ENCODE measurements at places on chromosomes 12 and 14. TPM values are rescaled to one million over a fixed set of nuclear protein-coding genes. Genes with fewer than 3 reads are reported as not detected.

DNA sequence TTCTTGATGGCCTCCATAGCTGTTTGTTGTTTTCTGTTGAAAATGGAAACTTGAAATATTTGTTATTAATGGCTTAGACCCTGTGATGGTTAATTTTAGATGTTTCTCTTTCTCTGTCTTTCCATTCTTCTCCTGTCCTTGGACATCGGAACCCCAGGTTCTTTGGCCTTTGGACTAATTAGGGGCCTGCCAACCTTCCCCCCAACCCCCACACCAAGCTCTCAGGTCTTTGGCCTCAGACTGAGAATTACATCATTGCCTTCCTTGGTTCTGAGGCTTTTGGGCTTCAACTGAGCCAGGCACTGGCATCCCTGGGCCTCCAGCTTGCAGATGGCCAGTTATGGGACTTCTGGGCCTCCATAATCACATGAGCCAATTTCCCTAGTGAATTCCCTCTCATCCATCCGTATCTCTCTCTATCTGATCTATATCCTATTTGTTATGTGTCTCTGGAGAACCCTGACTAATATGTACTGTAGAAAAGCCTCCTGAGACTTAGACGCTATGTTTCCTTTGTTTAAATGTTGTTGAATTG lies 71.6 kb downstream of the FGD4 start:
- DNase-seq, result no peak

GRCh38 chr12:1413930-1414329 lies 180.5 kb downstream of the FBXL14 start:
- DNase-seq, result no peak

GRCh38 chr14:40312296-40312695 lies 880.1 kb upstream of the FBXO33 start:
- no peak for DNase-seq

GRCh38 chr12:105229371-105229770 lies 6.6 kb downstream of the APPL2 start:
- no peak for DNase-seq

DNA sequence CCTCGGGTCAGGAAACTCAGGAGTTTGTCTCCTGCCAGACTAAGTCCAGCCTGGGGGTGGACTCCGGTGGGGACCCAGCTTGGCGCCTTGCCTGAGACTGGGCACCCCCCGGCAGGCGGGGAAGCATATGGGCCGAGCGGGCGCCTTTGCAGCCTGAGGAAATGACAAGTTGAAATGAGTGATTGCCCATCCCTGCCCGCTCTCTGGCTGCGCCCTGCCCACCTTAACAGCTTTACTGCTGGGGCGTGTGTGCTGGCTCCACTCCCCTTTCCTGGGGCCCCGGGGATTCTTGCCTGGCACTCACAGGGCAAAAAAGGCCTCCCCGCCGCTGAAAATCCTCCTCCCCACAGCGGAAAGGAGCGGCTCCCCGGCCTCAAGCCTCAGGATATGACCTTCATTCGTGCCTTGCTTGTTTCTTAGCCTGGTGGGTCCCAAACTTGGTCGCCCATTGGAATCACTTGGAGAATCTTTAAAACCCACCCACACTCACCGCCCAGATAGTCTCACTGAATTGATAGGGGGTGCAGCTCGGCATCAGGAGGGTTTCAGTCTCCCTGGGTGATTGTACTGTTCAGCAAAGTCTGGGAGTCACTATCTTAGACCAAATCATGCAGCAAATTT lies 1.5 kb downstream of the RFLNA start:
- DNase-seq, result no peak

GRCh38 chr14:99155173-99156089 lies 116.6 kb downstream of the BCL11B start:
- no peak for DNase-seq

- DNase-seq, result no peak
Measured at GRCh38 chr14:22122227-22122818, 448.7 kb upstream of the OR4E1 start.

The SDSL gene
- 5.5 TPM for polyA plus RNA-seq

The CLEC1B gene
- 2.5 TPM for polyA plus RNA-seq

The SUSD6 gene
- 23.6 TPM for polyA plus RNA-seq

The INSM2 gene
- polyA plus RNA-seq, result not detected

The PLXNC1 gene
- 11.7 TPM for polyA plus RNA-seq

All from right lung (tissue), 10 donors.